ENCODE measurements at places on chromosomes 1 and 21.

DNA sequence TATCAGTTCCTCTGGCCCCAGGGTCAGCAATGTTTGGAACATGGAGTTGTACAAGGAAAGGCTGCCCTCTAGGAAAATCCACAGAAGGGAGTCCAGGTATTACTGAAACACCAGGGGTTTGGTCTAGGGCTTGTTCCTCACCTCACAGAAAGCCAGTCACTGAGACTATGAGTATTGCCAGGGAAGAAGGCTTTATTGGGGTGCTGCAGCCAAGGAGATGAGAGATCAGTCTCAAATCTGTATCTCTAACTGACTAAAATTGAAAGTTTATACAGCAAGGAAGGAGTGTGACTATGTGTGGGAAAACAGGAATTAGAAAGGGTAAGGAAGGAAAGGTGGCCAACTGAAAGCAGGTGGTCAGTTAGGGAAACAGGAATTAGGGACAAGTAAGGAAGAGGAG lies 172.3 kb downstream of the LYPLAL1 start:
- no peak for DNase-seq

GRCh38 chr1:3417934-3418333 lies 36.5 kb upstream of the ARHGEF16 start:
- DNase-seq = no peak

GRCh38 chr1:174344162-174344561 lies 103.6 kb upstream of the GPR52 start:
- DNase-seq = no peak

DNA sequence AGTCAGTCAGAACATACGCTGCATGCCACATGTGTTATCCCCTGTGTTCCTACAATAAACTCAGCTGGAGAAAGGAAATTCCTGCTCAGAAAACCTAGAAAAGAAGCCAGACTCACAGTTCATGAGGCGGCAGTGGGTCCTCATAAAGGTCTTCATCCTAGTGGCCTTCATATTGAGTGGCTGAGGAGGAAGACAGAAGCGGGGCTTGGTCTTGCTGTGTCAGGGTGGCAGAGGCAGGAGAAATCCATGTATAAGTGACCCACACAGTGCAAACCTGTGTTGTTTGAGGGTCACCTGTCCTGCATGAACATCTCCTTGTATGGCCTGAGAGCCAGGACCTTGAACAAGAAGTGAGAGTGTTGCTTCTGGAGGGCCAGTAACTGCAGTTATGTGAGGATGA lies 4.0 kb upstream of the WNT3A start:
- DNase-seq = no peak

- no peak for DNase-seq
Measured at GRCh38 chr1:54977533-54978297, 2.7 kb upstream of the TMEM61 start.

GRCh38 chr1:154256686-154257085 lies 15.7 kb upstream of the HAX1 start:
- DNase-seq = no peak

- DNase-seq = no peak
Measured at GRCh38 chr21:28771790-28772501, 220.7 kb downstream of the LTN1 start.

DNA sequence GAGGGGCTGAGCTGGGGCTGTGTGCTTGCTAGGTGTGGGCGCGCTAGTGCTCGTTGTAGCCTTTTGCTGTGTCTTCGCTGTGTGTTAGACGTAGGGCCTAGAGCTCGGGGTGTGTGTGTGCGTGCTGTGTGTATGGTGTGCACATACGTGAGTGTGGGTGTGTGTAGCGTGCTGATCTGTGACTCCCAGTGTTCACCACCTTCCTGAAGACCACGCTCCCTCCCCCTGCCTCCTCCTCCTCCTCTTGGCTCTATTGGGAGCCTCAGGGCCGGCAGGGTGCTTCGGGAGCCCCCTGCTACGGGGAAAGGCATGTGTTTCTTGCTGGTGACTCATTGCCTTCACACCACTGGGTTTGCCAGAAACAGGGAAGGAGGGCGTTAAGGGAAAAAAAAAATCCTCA lies 9.4 kb upstream of the KCNC4 start:
- DNase-seq = no peak

- no peak for DNase-seq
Measured at GRCh38 chr1:38038861-38039260, 7.7 kb downstream of the POU3F1 start.

DNA sequence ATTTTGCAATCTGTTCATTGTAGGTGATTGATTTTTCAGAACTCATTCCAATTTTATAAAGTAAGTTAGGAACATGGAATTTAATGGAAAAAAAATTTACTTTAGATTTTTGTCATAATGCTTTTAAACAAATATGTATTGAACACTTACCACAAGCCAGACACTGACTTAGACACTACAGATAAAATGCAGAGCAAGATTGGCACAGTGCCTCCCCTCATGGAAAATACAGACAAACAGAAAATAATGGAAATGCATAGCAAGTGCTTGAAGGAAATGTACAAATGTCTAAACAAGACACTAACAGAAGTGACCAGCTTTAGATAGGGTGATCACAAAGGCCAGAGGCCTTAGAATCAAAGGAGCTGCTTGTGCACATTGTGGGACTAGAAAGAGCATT lies 260.5 kb upstream of the ADGRL2 start:
- DNase-seq = no peak

- DNase-seq = no peak
Measured at GRCh38 chr1:161013131-161013487, 7.8 kb downstream of the F11R start.

- DNase-seq = no peak
Measured at GRCh38 chr1:225745273-225745672, 32.4 kb upstream of the SRP9 start.

DNA sequence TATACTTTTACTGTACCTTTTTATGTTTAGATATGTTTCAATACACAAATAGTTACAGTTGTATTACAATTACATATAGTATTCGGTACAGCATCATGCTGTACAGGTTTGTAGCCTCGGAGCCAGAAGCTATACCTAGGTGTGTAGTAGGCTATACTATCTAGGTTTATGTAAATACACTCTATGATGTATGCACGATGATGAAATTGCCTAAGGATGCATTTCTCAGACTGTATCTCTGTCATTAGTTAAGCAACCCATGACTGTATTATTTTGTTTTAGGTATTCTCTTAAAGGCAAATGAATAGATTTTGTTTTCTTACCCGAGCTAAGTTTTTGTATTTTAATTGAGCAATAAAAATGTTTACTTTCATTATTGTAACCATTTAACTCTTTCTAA lies 56.4 kb downstream of the SPATA17 start:
- DNase-seq = no peak

- no peak for DNase-seq
Measured at GRCh38 chr1:192766009-192766625, 42.7 kb upstream of the RGS2 start.

Measured in HuH-7 (cell line).